ENCODE measurements at places on chromosomes 13 and 19. TPM values are rescaled to one million over a fixed set of nuclear protein-coding genes. Genes with fewer than 3 reads are reported as not detected.

- H3K27ac ChIP-seq = no peak overlapping the region
- DNase-seq = no peak
- H3K4me1 ChIP-seq = peaks cover 7% of the 10 kb centered on the region
Measured at GRCh38 chr13:29761815-29762214, 88.6 kb downstream of the UBL3 start.

DNA sequence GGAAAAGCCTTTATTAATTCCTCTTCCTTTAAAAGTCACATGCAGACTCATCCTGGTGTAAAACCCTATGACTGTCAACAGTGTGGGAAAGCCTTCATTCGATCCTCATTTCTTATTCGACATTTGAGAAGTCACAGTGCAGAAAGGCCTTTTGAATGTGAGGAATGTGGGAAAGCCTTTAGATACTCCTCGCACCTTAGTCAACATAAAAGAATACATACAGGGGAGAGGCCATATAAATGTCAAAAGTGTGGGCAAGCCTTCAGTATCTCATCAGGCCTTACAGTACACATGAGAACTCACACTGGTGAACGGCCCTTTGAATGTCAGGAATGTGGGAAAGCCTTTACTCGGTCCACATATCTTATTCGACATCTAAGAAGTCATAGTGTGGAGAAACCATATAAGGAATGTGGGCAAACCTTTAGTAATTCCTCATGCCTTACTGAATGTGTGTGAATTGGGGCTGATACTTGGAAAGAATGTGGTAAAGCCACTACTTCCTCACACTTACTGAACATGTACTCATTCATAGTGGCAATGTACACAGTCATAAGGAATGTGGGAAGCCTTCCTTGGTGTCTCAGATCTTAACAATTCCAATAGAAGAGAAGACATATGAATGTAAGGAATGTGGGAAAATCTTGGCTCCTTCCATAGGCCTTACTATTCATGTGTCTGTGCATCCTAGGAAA lies 18.8 kb downstream of the ZNF559 start:
- no peak overlapping the region for H3K27ac ChIP-seq
- no peaks in the 10 kb centered on the region for H3K27me3 ChIP-seq
- no peak for DNase-seq
- no peaks in the 10 kb centered on the region for H3K4me1 ChIP-seq
- peaks cover 53% of the 10 kb centered on the region for H3K36me3 ChIP-seq
- no peak overlapping the region for H3K4me3 ChIP-seq

Gene LAIR1
- polyA plus RNA-seq = 42.4 TPM

DNA sequence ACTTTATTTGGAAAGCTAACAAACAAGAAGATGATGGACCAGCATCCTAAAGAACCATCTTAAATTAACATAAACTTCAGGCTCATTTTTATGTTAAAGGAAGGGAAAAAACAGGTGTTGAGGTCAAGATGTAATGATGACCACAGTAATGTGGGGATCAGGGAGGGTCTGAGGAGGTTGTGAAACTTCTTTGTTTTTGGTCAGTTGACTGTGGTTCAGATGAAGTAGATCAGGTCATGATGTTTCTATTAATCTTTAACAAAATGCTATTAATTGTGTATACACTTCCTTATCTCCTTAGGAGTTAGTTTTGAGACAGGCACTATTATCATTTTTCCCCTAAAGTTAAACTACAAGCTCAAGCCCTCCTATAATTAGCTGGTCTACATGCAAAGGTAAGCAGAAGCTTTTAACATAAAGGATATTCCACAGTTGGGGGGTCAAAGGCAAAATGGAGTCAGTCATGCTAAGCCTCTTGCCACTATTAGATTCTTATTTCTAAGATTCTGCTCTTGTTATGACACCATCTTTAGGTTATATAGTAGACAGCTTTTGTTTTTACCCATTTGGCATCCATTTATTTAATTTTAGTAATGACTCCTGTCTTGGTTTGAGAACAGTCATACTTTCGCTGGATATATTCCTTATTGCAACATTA lies 800.1 kb upstream of the PCDH9 start:
- no peak overlapping the region for H3K4me3 ChIP-seq
- DNase-seq = no peak
- H3K27me3 ChIP-seq = no peaks in the 10 kb centered on the region
- H3K27ac ChIP-seq = no peak overlapping the region
- H3K36me3 ChIP-seq = no peaks in the 10 kb centered on the region

DNA sequence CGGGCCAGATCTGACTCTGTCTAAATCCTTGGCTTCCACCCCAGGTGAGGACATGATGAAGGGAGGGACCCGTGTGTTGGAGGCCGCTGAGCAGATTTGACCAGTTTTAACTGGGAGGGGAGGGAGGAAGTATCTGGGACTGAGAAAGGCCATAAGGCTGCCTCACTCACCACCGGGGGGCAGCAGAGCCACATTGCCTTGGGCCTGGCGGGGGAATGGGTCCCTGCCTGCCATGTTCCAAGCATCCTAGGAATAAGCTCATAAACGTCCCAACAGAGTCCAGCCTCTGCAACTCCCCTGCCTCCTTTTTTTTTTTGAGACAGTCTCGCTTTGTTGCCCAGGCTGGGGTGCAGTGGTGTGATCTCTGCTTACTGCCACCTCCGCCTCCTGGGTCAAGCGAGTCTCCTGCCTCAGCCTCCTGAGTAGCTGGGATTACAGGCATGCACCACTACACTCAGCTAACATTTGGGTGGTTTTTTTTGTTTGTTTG lies 15.5 kb downstream of the MAST3 start:
- no peak overlapping the region for H3K27ac ChIP-seq
- no peaks in the 10 kb centered on the region for H3K36me3 ChIP-seq
- no peaks in the 10 kb centered on the region for H3K27me3 ChIP-seq
- DNase-seq = peak; percentile 73
- no peak overlapping the region for H3K4me3 ChIP-seq
- H3K4me1 ChIP-seq = peaks cover 26% of the 10 kb centered on the region

Gene CDX2
- polyA plus RNA-seq = not detected

DNA sequence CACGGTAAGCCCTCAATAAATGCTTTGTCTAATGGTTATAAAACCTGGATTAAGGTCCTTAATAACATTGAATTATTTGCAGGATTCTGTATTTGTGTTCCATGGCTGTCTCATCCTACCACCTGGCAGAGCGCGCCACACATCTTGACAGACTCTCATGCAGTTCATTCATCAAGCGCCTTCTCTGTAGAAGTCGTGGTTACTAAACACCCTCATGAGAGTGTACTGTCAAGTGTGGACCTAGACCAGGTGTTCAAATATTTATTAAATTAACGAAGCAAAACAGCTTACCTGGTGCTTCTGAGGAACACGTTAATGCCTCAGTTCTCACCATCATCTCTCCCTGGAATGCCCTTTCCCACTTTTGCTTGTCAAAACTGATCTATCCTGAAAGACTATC lies 13.1 kb upstream of the FBXL3 start:
- H3K4me3 ChIP-seq = no peak overlapping the region
- no peak for DNase-seq
- H3K27ac ChIP-seq = no peak overlapping the region
- no peaks in the 10 kb centered on the region for H3K4me1 ChIP-seq
- H3K27me3 ChIP-seq = no peaks in the 10 kb centered on the region

GRCh38 chr19:48991873-48992580 lies 1.1 kb downstream of the GYS1 start:
- H3K27ac ChIP-seq = peak overlapping the region; percentile 90
- H3K4me3 ChIP-seq = peak overlapping the region; percentile 83
- peaks cover 4% of the 10 kb centered on the region for H3K36me3 ChIP-seq
- no peaks in the 10 kb centered on the region for H3K27me3 ChIP-seq
- H3K4me1 ChIP-seq = peaks cover 30% of the 10 kb centered on the region

- H3K27me3 ChIP-seq = no peaks in the 10 kb centered on the region
- H3K4me3 ChIP-seq = no peak overlapping the region
- no peak for DNase-seq
Measured at GRCh38 chr19:45763691-45764294, 5.3 kb downstream of the SIX5 start.

Gene DDX39A
- 130 TPM for polyA plus RNA-seq

- H3K4me3 ChIP-seq = no peak overlapping the region
- no peak for DNase-seq
- no peaks in the 10 kb centered on the region for H3K4me1 ChIP-seq
- no peaks in the 10 kb centered on the region for H3K27me3 ChIP-seq
- no peak overlapping the region for H3K27ac ChIP-seq
Measured at GRCh38 chr13:71323266-71323665, 543.7 kb downstream of the DACH1 start.

Gene PCDH9
- polyA plus RNA-seq = 0.09 TPM

DNA sequence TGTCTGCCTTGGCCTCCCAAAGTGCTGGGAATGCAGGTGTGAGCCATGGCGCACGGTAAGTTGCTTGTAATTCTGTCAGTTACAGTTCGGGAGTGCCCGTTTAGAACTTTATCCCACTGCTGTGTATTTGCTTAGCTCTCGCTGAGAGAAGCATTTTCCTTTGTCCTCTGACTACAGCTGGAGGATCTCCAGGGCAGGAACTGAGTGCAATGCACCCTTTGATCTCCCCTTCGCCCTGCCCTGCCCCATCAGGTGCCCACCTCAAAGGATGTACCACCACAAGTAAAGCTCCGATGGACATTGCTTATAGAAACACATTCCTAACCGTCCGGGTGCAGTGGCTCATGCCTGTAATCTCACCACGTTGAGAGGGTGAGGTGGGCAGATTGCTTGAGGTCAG lies 6.5 kb downstream of the BRME1 start:
- no peak for DNase-seq
- H3K4me3 ChIP-seq = no peak overlapping the region
- H3K27ac ChIP-seq = no peak overlapping the region
- no peaks in the 10 kb centered on the region for H3K27me3 ChIP-seq

GRCh38 chr19:7730286-7731217 lies 1.4 kb downstream of the CLEC4G start:
- H3K27me3 ChIP-seq = peaks cover 12% of the 10 kb centered on the region
- H3K4me1 ChIP-seq = peaks cover 9% of the 10 kb centered on the region
- H3K27ac ChIP-seq = no peak overlapping the region

Gene SYNE4
- polyA plus RNA-seq = not detected

DNA sequence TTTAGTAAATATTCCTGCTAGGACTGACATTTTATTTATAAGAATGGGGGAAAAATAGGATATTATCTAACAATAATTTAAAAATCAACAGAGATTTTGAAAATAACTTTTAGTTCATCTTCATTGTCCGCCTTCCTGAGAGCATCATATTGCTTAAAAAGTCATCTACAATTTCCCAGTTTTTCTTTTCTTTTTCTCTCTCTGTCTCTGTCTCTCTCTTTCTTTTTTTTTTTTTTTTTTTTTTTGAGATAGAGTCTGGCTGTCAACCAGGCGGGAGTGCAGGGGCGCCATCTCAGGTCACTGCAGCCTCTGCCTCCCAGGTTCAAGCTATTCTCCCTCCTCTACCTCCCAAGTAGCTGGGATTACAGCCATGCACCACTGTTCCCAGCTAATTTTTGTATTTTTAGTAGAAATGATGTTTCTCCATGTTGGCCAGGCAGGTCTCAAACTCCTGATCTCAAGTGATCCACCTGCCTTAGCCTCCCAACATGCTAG lies 276.3 kb downstream of the DACH1 start:
- no peak for DNase-seq
- no peak overlapping the region for H3K4me3 ChIP-seq
- no peak overlapping the region for H3K27ac ChIP-seq
- no peaks in the 10 kb centered on the region for H3K4me1 ChIP-seq

- peaks cover 20% of the 10 kb centered on the region for H3K4me1 ChIP-seq
- H3K36me3 ChIP-seq = peaks cover 4% of the 10 kb centered on the region
- H3K27me3 ChIP-seq = no peaks in the 10 kb centered on the region
- H3K27ac ChIP-seq = no peak overlapping the region
- no peak for DNase-seq
Measured at GRCh38 chr13:97979556-97979955, 26.1 kb downstream of the IPO5 start.

Gene PSG6
- polyA plus RNA-seq = not detected

Gene RNF17
- polyA plus RNA-seq = 0.14 TPM

DNA sequence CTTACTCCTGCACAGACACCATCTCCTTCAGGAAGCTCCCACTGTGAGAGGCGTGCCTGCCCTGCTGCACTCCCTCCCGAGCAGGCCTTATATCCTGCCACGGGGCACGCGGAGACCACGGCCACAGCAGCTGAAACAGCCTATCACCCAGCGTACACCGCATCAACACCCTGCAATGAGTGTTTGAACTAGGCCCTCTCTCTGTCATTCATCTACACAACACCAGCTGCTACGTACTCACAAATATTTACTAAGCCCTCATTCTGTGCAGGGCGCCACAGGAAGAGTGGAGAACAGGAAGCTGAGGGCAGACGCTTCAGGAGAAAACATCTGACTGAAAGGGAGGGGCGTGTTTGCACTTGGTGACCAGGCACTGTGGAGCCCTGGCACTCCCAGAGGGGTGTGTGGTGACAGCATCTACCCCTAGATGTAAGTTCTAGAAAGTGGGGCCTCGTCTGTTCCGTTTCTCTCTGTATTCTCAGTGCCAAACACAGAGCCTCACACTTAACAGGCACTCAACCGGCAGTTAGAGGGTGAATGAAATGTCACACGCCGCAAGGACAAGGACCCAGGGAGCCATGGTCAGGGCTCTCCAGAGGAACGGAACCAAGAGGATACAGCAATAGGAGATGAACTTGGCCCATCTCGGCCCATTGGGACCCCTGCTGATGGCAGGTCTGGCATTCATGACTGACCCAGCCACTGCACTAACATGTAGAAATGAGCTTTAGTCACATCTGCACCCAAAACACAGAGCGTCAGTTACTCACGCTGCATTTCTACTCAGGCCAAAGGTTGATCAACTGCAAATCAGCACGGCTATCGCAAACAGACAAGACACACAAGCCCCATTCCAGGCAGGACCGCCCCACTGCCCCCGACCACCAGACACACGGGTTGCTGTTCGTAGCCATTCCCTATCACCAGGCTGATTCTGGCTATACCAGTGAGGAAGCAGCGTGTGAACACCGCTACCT lies 15.7 kb downstream of the RANBP3 start:
- H3K4me3 ChIP-seq = peak overlapping the region; percentile 64
- peaks cover 98% of the 10 kb centered on the region for H3K4me1 ChIP-seq
- H3K27ac ChIP-seq = peak overlapping the region; percentile 87
- DNase-seq = peak; percentile 89
- H3K27me3 ChIP-seq = no peaks in the 10 kb centered on the region
- H3K36me3 ChIP-seq = peaks cover 13% of the 10 kb centered on the region

Gene LILRB3
- 0.17 TPM for polyA plus RNA-seq

DNA sequence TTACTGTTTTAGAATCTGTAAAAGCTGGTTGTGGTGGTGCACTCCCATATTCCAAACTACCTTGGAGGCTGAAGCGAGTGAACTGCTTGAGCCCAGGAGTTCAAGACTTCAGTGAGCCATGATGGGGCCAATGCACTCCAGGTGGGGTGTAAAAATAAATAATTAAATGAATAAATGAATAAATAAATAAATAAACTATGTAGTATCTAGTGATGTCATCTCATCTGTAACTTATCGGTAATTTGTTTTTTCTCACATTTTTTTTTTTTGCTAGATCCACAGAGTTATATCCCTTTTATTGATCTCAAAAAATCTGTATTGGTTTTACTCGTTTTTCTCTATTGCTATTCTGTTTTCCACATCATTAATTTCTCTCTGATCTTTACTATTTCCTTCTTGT lies 5.0 kb downstream of the SCGB2B2 start:
- DNase-seq = no peak
- H3K27ac ChIP-seq = no peak overlapping the region
- no peak overlapping the region for H3K4me3 ChIP-seq
- peaks cover 13% of the 10 kb centered on the region for H3K4me1 ChIP-seq

Gene POU4F1
- polyA plus RNA-seq = not detected

Gene C19orf53
- 205 TPM for polyA plus RNA-seq

GRCh38 chr19:35908973-35909683 lies 1.0 kb upstream of the TYROBP start:
- no peaks in the 10 kb centered on the region for H3K27me3 ChIP-seq
- no peak overlapping the region for H3K4me3 ChIP-seq

Gene PROSER1
- 10.7 TPM for polyA plus RNA-seq

All from CD4-positive, CD25-positive, alpha-beta regulatory T cell (primary cell).